ENCODE measurements at places on chromosomes 16 and 17.

DNA sequence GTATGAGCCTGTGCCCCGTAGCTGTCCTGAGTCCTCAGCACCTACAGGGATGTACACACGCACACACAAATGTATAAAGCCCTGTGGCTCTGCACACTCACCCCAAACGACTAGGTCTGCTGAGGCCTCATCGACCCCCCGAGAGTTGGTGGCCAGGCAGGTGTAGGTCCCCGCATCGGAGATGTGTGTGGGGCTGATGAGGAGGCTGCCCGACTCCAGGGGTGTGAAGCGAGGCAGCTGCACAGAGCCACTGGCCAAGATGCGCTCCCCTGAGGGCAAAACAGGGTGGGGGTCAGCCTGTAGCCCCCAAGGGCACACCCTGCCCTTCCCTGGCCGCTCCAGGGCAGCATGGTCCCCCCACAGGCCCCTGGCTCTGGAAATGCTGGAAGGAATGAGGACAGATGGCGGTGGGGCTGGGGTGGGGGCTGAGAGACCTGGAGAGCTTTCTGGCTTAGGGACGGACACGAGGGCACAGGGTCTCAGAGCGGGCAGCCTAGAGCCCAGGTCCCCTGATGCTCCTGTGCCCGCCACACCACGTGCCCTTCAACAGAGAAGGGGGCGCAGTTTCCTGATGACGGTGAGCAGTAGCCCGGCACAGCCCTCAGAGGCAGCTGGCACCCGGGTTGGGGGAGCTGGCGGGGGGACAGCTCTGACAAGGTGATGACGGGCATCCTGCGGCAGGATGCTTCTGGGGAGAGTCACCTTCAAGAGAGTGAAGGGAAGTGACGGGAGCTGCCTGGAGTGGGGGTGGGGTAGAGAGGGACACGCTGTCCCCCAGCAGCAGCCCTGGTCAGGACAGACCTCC, 119.8 kb upstream of the CDC42EP4 start:
- DNase-seq, result no peak

GRCh38 chr16:69481901-69482341, 57.5 kb downstream of the CYB5B start:
- DNase-seq, result no peak

GRCh38 chr16:79049040-79049439, 551.5 kb downstream of the MAF start:
- DNase-seq, result no peak

GRCh38 chr17:27546624-27547300, 84.2 kb upstream of the LGALS9 start:
- DNase-seq, result no peak

- peak; percentile 77 for DNase-seq
Observed at GRCh38 chr17:62703776-62704380, 76.4 kb downstream of the MRC2 start.

Data from stimulated activated CD4-positive, alpha-beta T cell treated with anti-CD3 and anti-CD28 coated beads, Interleukin-2, amount 100 ng/mL, for 24 hours (primary cell).